ENCODE measurements at places on chromosomes 1 and 21.

DNA sequence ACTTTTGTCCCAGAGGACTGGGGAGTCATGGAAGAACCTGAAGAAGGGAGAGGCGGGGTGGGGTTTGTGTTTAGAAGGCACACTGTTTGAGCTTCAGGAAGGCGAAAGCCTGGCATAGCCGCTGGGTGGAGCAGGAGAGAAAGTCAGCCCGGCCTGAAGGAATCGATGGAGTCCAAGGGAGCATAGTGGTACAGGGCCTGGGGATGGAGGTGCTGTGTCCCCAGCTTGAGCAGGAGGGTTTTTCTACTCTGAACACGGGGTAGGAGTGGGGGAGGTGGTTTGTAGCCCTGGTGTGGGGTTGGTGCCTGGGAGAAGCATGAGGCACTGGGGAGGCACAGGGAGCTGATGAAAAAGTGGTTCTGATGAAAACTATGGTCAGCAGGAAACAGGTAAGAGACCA lies 4.7 kb upstream of the CCDC24 start:
- peak; percentile 85 for DNase-seq

GRCh38 chr1:19468397-19468956 lies 16.9 kb downstream of the CAPZB start:
- no peak for DNase-seq

DNA sequence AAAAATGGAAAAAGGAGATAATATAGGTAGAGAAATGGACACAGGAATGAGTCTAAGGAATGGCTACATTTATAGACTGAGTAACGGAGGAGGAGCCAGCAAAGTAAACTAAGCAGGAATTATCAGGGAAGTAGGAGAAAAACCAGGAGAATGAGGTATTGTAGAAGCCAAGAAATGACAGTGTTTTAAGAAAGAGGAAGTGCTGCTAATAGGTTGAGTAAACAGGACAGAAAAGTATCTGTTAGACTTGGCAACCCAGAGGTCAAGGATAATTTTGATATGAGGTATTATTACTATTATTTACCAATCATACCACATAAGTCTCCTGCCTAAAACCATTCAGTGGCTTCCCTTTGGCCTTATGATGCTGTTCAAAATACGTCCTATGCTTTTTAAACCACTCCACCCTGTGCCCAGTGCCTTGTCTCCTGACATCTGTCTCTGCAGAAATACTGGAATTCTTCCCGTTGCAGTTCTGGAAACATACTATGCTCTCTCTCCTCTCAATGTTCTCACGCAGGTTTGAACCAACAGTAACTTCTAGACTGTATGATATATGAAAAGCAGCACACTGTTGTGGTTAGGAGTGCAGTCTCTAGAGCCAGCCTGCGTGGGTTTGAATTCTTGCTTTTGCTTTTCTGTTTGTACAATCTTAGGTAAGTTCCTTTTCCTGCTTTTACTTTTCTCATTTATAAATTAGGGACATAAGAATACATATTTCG lies 24.6 kb upstream of the NEK7 start:
- no peak for DNase-seq

GRCh38 chr1:183588827-183589226 lies 1.4 kb downstream of the NCF2 start:
- DNase-seq = no peak

GRCh38 chr1:145707183-145707867 lies at the start of gene PDZK1:
PDZK1 (minus strand) TSS chr1:145707368; CDS start chr1:145688021, 19,347 bp downstream.
- no peak for DNase-seq

DNA sequence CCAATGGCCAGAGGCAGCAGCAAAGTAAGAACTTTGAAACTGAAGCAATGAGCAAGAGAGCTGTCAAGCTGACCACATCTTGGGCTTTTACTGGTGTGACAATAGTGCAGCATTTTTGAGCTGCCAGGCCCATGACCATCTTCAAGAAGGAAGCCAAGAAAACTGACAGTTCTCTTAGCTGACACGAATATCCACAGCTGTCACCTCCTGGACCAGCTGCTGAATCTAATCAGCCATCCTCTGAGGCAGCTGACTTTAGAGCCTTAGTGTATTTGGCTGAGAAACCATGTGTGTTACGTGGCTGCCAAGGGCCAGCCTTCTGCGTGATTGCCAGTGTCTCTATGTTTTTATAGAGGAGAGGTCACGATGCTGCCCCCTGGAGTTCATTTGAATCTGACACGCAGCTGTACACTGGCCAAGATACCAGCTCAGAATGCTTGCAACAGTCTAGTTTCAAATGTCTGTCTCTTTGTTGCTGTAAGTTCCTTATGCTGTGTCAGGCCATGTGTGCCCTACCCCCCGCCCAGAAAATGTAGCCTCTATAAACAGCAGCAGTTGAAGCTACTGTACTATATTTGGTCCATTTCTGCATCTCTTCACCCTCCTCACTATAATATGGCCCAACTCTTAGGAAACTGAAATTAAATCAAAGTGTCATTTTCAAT lies 39.7 kb downstream of the PALMD start:
- no peak for DNase-seq

DNA sequence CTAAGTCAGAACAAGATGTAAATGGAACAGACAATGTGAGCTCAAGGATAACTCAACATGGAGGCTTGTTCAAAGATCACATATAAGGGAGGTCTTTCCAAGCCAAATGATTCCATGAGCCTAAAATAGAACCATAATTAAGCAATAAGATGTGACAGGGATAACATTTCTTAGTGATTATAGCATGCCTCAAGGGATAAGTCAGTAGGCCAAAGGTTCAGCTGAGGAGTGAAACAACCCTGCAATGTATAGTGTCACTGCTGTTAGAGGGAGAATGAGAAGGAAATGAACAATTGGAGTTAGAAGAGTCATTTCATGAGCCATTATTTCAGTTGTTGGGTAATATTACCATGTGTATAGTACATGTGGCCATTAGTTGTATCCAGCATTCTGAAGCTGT lies 25.0 kb downstream of the GORAB start:
- no peak for DNase-seq
